Kasumi-1 (cell line): ENCODE measurements at places on chromosomes 2 and 18.

- no peak for DNase-seq
These were observed 326.1 kb downstream of the RNF144A start for GRCh38 chr2:7243276-7243675.

DNA sequence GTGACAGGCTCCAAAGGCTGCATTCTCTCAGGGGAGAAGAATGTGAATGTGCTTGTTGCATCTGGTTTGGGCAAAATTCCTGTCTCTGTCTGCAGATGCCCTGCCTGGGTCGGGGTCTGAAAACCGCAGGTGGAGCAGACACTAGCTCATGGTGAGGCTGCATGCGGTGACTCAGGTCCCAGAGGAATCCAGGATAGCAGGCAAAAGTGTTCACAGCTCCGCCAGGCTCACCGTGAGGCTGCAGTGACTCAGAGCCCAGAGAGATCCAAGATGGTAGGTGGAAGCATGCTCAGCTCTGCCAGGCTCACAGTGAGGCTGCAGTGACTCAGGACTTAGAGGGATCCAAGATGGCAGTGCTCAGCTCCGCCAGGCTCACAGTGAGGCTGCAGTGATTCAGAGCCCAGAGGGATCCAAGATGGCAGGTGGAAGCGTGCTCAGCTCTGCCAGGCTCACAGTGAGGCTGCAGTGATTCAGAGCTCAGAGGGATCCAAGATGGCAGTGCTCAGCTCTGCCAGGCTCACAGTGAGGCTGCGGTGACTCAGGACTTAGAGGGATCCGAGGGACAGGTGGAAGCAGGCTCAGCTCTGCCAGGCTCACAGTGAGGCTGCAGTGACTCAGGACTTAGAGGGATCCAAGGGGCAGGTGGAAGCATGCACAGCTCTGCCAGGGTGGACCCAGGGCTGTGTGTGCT is 200.5 kb downstream of the ACKR3 start:
- DNase-seq, result no peak

DNA sequence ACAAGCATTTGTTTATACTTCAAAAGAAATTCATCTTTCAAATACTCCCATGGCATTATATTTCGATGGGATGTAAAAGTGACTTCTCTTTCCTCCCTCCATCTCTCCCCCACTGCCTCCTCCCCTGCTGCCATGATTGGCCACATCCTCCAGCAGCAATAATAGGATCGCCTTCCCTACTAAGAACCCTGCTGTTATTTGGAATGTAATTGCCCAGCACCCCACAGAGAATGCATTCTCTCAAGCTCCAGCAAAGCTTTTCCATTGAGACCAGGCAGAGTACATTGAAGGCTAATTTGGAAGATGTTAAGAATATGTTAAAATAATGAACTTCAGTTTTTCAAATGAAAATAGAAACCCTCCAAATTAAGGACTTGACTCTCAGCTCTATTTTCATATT is 375.4 kb upstream of the ACVR2A start:
- DNase-seq, result no peak

- no peak for DNase-seq
These were observed 716.4 kb upstream of the CHAC2 start for GRCh38 chr2:53051157-53051556.

GRCh38 chr2:102686479-102687439 is 67.4 kb downstream of the SLC9A2 start:
- DNase-seq, result peak; percentile 85

- DNase-seq, result peak; percentile 30
These were observed 24.5 kb downstream of the CYP27A1 start for GRCh38 chr2:218806346-218806978.

GRCh38 chr2:65957454-65957853 is 477.5 kb upstream of the MEIS1 start:
- no peak for DNase-seq

DNA sequence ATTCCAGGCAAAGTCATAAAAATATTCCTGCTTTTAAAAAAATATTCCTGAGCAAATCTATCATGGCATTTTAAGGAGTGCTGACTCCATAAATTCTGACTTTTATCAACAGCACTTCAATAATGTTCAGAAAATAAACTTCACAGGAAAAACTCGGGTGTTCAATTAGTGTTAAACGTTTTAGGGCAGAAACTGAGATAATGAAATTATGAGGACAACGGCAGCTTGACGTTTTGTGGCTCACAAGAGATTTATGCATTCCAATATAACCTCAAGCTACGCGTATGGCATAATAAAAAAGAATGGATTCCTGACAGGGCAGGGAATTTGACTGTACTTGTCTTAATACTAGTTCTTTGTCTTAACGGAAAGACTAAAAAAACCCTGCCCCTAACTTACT is 133.2 kb downstream of the ICOS start:
- DNase-seq, result no peak

- peak; percentile 55 for DNase-seq
These were observed 19.8 kb upstream of the NFU1 start for GRCh38 chr2:69456950-69457445.

DNA sequence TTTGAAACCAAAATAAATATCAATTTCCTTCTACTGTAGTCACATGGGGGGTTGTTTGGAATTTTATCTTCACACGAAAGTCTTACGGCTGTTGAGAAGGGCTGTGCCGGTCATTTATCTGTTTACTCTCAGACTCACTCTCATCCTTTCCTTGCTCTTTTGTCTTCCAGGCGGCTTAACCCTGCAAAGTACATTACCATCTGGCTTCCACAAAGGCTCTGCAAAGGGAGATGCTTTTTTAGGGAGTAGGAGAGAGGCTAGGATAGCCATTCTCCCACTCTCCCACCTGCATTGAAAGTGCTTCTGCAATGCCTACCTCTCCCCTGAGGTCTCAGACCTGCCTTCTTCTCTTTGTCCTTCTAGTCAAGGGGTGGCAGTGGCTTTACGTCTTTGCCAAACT is 247.6 kb downstream of the MEIS1 start:
- DNase-seq, result no peak

GRCh38 chr2:213959589-213959988 is 451.3 kb upstream of the VWC2L start:
- DNase-seq, result no peak

DNA sequence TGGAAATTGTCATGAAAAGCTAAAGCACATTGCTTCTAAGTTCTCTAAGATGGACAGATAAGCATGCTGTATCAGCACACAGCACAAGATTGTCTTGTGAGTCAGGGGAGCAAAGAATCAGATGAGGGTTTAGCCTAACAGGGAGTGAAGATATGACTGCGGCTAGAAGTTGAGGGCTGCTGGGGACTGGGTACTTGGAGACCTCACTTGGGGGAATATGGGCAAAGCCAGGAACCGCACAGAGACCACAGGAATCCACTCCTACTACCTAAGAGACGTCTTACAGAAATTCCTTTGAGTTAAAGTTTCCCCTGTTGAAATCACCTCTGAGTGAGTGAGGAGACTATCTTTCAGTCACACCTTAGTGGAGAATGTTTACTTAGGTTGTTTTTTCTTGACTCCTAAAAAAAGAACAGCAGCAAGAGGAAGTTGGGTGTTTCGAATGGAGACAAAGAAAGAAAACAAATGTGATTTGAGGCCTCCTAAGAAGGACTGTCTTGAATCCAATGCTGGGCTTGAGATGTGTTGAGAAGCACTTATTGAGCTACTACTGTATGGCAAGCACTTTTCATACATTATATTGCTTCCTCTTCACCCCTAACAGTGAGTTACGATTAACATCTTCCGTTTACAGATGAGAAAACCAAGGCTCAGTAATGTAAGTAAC is 100.7 kb downstream of the ANKRD44 start:
- no peak for DNase-seq

DNA sequence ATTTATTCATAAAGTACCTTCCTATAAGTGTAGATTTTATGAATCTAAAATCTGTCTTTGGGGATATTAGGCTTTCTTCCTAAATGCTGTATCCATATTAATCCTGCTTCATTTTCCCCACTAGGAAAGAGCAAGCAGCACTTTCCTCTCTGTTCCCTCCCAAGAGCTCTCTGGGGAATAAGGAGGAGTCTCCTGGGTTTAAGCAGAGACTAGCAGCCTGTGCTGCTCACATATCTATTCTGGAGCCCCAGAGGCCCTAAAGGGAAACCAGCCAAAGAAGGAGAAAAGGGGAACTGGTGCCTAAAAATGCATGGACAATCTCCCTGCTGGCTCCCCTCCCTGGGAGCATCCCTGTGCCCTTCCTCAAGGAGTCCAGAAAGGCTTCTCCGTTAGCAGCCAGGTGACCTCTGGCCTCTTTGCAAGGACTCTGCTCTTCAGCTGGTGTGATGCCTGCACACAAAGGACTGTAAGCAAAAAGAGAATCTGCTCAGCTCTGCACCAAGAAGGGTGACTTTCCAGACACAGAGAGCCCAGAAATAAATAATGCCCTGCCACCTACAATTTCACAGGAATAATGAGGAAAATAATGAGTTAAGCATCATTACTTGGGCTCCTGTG is 270.6 kb downstream of the SS18 start:
- DNase-seq, result no peak

GRCh38 chr2:21657445-21657844 is 533.7 kb downstream of the TDRD15 start:
- no peak for DNase-seq

GRCh38 chr18:56323673-56324072 is 314.7 kb downstream of the TXNL1 start:
- no peak for DNase-seq

- no peak for DNase-seq
These were observed 96.4 kb downstream of the LOXHD1 start for GRCh38 chr18:46560671-46561045.

- peak; percentile 67 for DNase-seq
These were observed 44.8 kb upstream of the ARHGAP25 start for GRCh38 chr2:68689553-68690537.

- no peak for DNase-seq
These were observed 10.4 kb downstream of the RTTN start for GRCh38 chr18:70195014-70195614.

DNA sequence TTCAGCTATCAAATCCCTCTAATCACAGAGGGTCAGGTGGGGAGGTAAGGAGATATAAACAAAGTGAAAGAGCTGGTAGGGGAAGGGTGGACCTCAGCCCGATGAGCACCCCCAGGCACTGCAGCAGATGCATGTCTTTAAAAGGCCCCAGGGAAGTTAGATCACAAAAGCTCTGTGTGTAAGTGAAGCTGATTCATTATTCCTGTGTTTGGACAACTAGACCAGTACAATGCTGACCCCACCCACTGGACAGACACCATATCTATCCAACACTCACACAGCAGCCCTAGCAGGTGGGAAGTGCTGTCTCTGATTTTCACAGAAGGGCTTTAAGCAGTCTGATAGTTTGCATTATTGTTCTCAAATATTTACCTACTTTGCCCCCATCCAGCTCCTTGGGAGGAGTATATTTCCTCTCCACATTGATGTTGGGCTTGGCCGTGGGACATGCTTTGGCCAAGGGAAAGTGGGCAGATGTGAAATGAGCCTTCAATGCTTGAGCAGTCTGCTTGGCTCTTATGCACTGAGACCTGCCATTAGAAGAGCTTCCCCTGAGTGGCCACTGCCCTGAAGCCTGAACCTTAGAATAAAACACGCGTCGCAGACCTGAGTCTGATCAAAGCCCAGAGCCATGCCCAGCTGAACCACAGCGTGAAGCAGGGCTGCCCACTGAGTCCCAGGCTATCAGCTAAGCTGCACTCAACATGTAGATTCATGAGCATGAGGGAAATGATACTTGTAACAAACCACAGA is 111.4 kb downstream of the COPS8 start:
- no peak for DNase-seq

- DNase-seq, result peak; percentile 45
These were observed 181.2 kb upstream of the LRATD1 start for GRCh38 chr2:14451312-14451711.

- DNase-seq, result peak; percentile 97
These were observed 22.4 kb downstream of the ARL6IP6 start for GRCh38 chr2:152740743-152741328.

- DNase-seq, result no peak
These were observed 4.0 kb upstream of the SLC66A2 start for GRCh38 chr18:79955302-79956075.

- no peak for DNase-seq
These were observed 15.6 kb upstream of the LAMA1 start for GRCh38 chr18:7133181-7133580.

- DNase-seq, result no peak
These were observed 88.2 kb upstream of the TMEM200C start for GRCh38 chr18:5983488-5983887.

DNA sequence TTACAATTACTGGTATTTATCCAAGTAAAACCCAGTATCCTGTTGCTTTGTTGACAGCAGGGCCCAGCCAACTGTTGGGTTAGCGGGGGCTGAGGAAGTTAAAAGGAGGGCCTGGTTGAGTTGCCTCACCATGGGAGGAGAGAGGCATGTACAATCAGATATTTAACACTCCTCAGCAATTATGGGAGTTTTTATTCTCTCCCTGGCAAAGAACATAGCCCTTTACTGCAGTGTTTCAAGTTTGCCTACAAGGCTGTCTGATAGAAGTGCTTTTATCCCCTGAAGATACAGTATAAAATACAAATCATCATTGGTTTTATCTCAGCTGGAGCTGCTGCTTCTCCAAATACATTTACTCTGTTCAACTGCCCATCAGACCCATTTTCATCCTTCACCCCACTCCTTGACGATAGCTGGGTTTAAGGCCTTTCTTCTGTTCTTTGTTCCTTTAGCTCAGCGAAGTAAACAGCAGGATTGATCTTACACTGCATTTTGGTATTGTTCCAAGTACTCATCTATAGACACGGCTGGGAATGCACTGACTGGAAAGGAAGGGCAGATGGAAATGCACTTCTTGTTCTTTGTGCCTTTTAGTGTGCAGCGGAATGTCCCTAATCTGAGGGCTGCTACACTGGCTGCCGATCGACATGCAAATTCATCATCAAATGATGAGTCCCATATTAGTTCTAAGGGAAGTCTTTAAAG is 402.5 kb upstream of the SPRED2 start:
- DNase-seq, result no peak

GRCh38 chr2:71499691-71500090 is 46.3 kb downstream of the DYSF start:
- no peak for DNase-seq

DNA sequence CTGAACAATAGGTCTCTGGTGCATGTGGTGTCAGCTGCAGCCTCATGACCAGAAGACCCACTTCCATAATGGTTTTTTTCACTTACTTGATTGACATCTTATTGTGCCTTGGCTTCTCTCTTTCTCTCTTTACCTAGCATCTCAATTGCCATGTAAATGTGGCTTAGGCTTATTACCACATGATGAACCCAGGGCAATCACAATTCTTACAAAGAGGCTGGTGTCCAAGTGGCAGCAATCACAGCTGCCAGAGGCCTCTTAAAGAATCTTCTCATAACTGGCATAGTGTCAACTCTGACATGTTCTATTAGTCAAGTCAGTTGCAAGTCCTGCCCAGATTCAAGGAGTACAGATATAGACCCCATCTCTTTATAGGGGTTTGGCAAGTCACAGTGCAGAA is 1224.8 kb downstream of the SUCLG1 start:
- DNase-seq, result no peak

DNA sequence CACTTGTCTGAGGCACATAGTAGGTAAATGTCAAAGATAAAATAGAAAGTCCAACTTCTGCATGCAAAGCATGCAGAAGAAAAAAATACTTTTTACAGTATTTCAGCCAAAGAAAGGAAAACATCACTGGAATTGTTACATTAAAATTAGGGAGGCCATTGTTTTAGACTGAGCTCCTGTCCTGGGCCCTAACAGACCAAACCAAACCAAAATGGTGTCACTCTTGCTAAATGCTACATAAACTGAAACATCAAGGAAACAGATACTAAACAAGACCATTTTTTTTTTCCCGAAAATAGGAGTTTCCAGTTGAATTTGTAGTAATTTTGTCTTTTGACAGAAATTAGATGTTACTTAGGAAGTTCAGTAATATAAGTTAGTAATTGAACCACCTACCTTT is 508.8 kb downstream of the DSC3 start:
- no peak for DNase-seq
